ENCODE measurements at places on chromosomes 6 and 20. TPM values are rescaled to one million over a fixed set of nuclear protein-coding genes. Genes with fewer than 3 reads are reported as not detected.

TBXT gene
- not detected for total RNA-seq

DEK gene
- total RNA-seq, result 157 TPM

- DNase-seq, result no peak
Measured at GRCh38 chr6:52535711-52536423, 41.0 kb downstream of the TRAM2 start.

DNA sequence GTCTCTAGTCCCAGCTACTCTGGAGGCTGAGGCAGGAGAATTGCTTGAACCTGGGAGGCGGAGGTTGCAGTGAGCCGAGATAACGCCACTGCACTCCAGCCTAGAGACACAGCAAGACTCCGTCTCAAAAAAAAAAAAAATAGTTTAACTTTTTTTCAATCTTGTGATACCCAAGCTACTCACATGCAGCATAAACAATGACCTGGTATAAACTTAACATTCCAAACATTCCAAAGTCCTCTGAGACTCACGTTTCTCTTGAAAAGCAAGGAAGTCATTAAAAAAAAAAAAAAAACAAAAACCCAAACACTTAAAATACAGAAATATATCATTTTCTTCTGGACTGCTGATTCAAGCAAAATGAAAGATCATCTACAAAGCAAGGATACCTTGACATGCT is 14.3 kb downstream of the CRNKL1 start:
- DNase-seq, result no peak

GRCh38 chr6:138847884-138848283 is 52.0 kb downstream of the ECT2L start:
- DNase-seq, result no peak

GRCh38 chr6:105211831-105212230 is 32.0 kb upstream of the POPDC3 start:
- no peak for DNase-seq

RNF182 gene
- total RNA-seq, result 35.1 TPM

GRCh38 chr6:127581576-127581975 is 4.6 kb downstream of the C6orf58 start:
- DNase-seq, result no peak

- DNase-seq, result no peak
Measured at GRCh38 chr20:36543184-36544133, 2.1 kb downstream of the MYL9 start.

DNA sequence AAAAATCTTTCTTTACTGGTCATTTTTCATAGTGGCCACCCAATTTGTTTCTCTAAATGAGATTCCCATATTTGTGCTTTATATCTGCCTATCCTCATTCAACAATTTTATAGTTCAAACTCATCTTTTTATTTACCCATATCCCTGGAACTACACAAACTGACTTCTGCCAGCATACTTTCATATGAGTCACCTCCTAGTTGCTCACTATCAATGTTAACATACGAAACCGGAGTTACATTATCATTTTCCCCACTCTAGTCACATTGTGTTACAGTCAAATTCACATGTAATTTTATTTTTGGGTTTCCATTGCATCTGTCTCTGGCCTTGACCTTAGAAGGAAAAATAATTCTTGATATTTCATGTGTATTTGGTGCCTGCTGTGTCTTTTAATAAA is 499.4 kb downstream of the MAFB start:
- DNase-seq, result no peak

DNA sequence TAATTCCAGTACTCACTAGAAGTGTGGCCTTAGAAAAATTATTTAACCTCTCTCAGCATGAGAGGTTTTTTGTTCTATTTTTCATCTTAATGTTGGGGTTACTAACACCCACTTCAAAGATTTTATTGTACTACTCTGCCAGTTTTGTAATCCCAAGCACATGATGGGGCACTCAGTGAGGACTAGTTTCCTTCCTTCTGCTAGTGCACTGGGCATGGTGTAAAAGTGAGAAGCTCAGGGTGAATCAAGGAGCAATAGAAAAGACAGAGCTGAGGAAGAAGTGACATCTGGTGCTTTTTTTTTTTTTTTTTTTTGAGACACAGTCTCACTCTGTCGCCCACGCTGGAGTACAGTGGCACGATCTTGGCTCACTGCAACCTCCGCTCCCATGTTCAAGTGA is 439.4 kb upstream of the ARID1B start:
- no peak for DNase-seq

SIRPD gene
- not detected for total RNA-seq

DNA sequence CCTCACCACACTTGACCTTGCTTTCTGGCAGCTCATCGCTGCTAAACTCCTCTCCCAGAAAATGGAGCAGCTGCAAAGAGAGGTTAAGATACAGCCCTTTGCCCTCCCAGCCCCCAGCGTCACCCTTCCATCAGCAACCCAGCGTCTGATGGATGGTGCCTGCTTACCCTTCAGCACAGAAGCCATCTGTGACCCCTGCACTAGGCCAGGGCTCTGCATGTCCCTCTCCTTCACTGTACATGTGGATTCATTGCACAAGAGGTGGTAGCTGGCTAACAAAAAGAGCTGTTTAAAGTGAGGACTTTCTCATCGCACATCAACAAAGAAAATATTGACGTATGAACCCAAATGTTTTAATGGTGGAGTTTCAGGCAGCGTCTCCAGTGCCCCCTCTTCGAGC is 12.3 kb downstream of the LBP start:
- no peak for DNase-seq

GPR63 gene
- total RNA-seq, result 13.9 TPM

DNA sequence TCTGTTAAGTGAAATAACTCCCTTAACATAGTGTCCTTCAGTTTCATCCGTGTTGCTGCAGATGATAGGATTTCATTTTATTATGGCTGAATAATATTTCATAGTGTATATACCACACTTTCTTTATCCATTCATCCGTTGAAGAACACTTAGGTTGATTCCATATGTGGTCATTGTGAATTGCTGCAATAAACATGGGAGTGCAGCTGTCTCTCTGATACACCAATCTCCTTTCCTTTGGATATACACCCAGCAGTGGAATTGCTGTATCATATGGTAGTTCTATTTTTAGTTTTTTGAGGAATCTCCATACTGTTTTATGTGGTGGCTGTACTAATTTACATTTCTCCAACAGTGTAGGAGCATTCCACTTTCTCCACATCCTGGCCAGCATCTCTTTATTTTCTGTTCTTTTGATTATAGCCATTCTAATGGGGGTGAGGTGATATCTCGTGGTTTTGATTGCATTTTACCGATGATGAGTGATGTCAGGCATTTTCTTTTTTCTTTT is 193.2 kb downstream of the SLC16A10 start:
- no peak for DNase-seq

DNA sequence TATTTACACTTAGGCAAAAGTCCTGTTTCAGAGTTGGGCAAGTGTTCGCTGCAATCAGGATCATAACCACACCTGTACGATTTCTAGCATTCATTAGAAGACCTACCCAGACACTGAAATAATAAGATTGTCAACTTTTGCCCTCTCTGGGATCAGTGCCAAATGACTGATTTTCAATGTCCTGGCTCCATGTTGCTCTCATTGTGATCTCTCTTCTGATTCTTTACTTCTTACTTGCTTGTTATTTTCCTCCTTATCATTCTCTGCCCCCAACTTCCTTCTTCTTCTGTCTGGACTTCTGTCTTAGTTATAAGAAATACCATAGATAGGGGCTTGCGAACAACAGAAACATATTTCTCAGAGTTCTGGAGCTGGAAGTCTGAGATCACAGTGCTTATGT is 94.4 kb upstream of the BMP2 start:
- DNase-seq, result no peak

DNA sequence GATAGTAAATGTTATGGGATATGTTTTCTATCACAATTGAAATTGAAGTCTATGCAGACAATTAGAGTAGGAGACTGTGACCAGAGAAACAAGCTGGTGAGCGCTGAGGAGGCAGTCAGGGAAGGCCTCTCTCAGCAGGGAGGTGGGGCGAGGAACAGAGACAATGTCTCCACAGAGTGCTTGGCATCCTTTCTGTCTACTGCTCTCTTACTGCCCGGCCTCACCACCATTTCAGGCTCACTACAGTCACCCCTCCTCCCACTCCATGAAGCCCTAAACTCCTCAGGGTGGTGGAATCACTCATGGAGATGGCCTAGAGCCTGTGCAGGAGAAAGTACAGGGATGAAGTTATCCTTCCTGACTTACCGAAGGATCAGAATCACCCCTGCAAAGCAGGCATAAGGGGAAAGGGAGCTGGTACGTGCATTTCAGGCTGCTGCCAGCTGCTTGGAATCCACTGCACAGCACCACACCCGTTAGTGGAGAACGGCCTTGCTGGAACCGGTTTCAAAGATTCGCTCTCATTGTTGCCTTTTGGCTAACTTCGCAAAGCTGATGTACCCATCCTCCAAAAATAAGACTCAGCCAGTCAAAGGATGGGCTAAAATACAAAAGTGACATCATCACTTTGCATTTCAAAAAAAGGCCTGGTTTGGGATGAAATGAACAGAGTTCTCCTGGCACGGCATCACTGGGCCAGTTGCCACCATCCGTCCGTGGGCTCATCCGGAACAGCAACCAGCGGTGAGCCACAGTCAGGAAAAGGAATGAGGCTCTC is 67.3 kb downstream of the SLC22A23 start:
- no peak for DNase-seq

Data from frontal cortex (tissue), 4 donors.